ENCODE measurements at places on chromosomes 11 and 22.

- DNase-seq, result no peak
Measured at GRCh38 chr11:101757741-101758140, 157.1 kb upstream of the CEP126 start.

GRCh38 chr22:40007853-40008710 is 13.3 kb downstream of the FAM83F start:
- no peak for DNase-seq

DNA sequence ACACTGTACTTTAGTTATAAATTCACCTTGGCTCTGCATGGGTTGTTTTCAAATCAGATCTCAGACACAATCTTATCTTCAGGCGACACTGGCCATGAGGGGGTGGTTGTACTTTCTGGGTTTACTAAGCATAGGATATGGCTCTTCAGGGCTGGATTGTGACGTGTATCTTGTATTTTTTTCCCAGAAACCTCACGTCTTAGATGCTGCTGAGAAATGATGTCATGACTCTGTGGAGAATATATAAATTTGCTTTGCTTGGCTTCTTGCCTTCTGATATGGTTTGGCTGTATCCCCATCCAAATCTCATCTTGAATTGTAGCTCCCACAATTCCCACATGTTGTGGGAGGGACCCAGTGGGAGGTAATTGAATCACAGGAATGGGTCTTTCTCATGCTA is 82.8 kb upstream of the VSTM5 start:
- no peak for DNase-seq

- DNase-seq, result no peak
Measured at GRCh38 chr11:125343718-125344131, 152.3 kb downstream of the FEZ1 start.

DNA sequence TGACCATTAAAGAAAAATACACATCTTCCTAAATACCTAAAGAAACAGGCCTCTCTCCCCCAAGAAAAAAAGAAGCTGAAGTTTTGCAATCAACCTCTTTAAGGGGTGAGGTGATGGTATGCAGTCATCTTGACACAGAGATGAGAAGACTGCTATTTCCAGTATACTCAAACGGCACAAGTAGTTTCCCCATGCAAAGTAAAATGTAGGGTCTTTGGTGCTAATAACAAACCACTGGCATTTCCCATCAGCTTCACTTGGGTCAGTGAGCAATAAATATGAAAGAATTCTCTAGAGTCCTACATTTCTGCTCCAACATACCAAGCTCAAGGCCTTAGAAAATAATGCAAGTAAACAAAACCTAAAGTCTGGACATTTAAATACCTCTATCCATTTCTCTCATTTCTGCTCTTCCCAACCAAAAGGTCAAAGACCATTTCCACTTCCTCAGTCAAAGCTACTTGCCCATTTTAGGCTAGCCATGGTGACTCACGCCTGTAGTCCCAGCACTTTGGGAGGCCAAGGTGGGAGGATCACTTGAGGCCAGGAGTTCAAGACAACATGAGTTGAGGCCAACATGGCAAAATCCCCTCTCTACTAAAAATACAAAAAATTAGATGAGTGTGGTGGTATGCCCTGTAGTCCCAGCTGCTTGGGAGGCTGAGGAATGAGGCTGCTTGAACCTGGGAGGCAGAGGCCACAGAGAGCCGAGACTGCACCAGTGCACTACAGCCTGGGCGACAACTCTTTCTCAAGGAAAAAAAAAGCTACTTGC is 39.5 kb upstream of the CHRNA10 start:
- peak; percentile 70 for DNase-seq

DNA sequence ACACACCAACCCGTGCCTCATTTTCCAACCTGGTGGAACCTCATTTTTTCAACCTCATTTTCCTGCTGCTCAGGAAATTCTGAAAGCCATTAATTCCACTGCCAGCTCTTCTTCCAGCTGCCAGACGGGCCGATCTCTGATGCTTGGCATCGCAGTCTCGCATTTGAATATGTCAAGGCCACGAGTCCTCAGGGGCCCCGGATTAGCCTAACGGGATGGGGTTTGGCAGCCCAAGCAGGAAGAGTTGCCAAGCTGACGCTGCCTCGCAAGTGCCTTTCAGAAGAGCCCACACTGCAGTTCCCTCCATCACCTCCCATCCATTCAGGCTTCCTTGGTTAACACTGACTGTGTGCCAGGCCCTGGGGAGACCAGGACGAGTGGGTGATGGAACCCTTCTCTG is 8.7 kb downstream of the RASD2 start:
- no peak for DNase-seq

DNA sequence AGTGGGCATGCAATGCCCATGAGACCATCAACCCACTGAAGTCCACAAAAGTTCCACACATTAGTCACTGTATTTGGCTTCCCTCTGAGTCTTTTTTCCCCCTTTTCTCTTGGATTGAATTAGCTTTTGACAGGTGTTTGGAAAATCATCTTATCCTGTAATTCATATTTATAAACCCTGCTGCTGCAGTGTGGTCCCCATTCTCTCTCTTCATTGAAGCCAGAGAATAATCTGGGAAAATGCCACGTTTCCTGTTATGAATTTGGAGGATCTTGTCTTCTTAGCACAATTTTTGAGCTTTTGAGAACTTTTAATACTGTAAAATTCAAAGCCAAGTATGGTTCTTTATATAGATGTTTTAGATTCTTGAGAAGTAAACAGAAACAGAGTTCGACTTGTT is 84.8 kb downstream of the UVRAG start:
- DNase-seq, result no peak

DNA sequence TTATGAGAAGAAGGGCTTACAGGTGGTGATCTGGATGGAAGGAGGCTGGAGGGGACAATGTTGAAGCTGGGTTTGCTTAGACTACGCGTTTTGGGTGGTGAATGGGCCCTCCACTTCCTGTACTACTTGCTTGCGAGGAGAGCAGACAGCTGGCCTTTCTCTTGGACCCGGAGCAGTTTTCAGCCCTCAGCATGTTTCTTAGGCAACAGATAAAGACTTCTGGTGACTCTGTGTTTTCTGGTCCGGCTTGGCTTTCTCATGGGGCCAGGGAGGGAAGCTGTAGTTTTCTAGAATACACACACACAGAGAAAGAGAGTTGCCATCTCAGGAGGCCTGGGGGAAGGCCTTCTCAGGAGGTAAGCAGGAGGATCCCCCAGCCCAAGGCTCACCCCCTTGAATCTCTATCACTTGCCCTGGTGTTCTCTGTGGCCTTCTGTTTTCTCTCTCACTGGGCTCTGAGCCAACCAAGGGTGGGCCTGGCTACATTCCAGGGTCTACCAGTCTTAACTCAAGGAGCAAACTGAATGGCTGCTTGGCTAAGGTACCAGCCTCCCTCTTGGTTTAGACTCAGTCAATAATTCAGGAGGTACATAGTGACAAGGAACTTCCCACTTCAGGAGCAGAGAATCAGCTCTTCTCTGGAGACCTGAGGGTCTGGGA is 2.4 kb downstream of the CCS start:
- peak; percentile 15 for DNase-seq

DNA sequence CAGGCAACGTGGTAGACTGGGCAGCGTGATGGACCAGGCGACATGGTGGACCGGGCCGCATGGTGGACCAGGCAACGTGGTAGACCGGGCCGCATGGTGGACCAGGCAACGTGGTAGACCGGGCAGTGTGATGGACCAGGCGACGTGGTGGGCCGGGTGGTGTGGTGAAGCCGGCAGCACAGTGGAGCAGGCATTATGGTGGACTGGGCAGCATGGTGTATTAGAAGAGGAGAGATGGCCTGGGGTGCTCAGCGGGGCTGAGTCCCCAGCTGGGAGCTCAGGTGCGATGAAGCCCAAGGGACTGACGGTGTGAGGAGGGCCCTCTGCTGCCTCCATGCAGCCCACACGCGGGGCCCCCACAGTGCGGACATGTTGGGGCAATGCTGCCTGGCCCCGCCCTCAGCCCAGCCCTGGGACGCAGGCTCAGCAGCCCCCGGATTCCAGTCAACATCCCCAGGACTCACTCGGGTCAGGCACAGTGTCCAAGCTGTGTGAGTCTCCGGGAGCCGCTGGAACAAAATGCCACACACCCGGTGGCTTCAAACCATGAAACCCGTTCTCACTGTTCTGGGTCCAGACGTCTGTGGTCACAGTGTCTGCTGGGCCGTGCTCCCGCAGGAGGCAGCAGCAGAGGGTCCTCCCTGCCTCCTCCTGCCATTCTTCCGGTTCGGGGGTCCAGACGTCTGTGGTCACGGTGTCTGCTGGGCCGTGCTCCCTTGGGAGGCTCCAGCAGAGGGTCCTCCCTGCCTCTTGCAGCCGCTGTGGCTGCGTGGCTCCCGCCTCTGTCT is 1084.9 kb downstream of the BRD1 start:
- DNase-seq, result no peak

DNA sequence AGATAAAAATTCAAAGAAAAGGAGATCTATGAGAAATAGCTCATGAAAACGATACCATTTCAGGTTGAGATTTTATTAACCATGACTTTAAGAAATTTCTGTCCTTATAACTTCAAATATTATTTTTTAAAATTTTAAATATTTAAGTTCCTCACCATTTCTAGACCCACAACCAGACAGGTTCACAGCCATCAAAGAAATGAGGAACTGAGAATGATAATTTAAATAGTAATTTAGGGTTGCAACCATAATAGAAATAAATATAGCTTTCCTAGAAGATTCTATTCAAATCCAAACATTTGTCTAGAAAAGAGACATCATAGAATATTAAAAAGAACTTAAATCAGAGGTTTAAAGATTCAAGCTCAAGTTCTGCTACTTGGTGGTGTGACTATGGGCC is 5.9 kb upstream of the VWA5A start:
- no peak for DNase-seq

- peak; percentile 77 for DNase-seq
Measured at GRCh38 chr22:40036591-40037225, 42.0 kb downstream of the FAM83F start.

All from AG10803 (cell line).